T-helper 17 cell (primary cell): ENCODE measurements at places on chromosomes 5 and 9.

DNA sequence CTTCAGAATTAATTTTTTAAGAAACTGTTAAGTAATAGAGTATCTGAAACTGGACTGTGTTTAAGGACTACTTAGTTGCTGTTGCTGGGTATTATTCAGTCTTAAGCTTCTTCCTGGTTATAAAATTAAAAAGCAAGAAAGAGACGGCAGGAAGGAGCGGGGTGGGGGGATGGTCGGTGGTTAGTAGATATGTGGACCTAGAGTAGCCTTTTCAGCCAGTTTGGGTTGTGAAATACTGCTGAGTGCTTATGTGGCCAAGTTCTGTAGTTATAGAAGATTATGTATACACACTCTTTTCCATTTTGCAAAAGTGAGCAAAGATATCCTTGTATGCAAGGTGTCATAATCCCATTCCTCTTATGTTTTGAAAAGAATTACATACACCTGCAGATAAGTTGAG is 28.5 kb downstream of the TRIO start:
- DNase-seq: no peak

- peak; percentile 26 for DNase-seq
Measured at GRCh38 chr5:142748568-142749249, 21.5 kb upstream of the ARHGAP26 start.

- DNase-seq: no peak
Measured at GRCh38 chr5:176732736-176733405, 77.5 kb upstream of the UNC5A start.

- DNase-seq: no peak
Measured at GRCh38 chr5:149195337-149195887, 54.1 kb downstream of the ABLIM3 start.

DNA sequence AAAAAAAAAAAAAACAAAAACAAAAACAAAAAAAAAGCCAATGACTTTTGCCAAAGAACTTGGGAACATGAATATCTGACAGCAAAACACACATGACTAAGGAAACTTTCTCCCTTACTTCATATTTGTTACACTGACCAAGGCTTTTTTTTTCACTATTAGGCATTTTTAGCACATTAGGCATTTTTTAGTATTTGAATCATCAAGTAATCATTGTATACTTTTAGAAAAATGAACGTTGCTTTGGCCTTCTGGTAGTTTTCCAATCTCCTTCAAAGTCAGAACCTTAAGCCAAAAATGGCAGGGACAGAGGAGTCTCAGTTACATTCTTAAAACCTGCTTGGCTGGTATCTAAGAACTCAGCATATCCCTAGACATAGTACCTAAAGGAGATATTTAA is 19.3 kb downstream of the NREP start:
- no peak for DNase-seq

- no peak for DNase-seq
Measured at GRCh38 chr9:112299514-112299913, 33.9 kb downstream of the PTBP3 start.

- no peak for DNase-seq
Measured at GRCh38 chr5:30894811-30895210, 298.7 kb upstream of the CDH6 start.

DNA sequence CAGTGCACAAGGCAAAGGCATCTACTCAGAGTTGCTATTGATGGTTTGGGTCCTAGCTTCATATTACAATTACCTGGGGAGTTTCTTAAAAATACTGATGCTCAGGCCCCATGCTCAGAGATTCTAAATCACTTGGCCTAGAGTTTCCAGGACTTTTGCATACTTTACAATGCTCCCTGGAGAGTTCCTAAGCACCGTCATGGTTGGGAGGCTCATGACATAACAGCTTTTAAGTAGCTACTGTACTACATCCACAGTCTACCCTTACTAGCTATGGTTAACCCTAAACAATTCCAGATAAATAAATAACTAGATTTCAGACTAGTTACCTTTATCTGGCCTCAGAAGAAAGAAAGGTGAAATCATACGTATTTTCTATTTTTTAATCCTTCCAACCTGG is 414.4 kb downstream of the PDE4D start:
- DNase-seq: no peak

DNA sequence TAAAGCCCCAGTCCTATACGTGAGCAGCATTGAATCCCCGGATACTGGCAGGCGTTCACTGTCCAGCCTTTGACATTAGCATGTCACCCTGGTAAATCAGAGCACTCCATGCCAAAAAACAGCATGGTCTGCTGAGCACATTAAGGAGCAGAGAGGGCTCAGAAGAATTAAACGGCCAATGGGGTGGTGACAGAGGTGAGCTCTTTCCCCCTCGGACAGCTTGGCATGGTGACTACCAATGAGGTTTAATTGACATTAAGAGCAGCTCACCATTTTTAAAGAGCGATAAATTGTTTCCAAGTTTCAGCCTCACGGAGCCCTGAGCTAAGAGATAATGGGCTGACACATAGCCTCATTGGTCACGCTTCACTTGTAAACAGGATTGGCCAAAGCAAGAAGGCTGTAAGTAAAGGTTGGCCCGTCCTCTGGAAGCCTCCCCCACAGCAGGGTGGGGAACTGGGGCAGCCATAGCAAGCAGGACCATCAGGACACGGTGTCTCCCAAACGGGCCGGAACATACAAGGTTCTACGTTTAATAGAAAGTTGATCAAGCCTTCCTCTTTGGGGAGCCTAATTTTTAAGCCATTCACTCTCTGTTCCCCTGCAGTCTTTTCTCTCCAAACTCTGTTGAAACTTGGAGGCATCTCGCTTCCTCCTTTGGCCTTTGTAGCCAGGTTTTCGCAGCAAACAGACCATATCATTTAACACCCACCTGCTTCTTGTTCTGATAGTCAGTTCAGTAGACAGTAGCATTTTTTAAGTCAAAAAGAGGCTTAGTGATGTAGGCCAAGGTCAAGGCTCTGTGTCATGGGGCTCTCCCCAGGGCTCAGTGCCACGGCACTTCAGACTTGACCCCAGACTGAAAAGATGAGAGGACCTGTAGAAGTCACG is 25.9 kb downstream of the QRFP start:
- DNase-seq: no peak

- DNase-seq: no peak
Measured at GRCh38 chr9:132319421-132320110, 35.2 kb downstream of the SETX start.

DNA sequence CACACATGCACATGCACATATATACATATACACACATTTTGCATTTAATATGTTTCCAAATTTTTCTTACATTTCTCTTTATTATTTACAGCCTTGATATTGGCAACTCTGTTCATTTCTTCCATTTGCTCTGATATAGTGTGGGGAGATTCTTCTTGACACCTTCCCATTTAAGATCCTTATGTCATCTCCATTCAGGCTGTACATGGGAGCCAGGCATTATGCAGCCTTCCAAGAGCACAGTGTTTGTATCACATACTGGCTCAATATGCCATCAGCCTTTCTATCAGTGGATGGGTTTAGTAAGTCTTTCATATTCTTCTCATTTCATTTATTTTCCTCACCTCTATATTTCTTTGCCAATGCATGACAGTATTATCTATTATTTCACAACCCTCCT is 372.3 kb upstream of the FTMT start:
- DNase-seq: no peak

- no peak for DNase-seq
Measured at GRCh38 chr5:106523852-106524251, 1146.9 kb downstream of the EFNA5 start.

DNA sequence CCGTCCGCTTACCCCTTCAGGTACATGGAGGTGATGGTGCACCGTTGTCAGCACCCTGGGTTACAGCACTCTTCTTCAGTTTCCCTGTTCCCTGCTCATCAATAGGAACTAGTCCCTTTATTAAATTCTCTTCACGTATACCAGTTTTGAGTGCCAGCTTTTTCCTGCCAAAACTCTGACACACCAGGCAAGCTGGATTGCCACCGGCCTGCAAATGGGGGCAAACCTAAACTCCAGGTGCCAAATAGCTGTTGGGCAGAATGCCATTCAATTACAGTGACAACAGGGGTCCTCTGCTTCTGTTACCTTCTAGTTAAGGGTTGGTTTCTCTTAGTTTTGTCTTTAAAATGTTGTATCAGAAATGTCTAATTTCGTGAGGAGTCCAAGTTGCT is 400.4 kb downstream of the OSTF1 start:
- no peak for DNase-seq

DNA sequence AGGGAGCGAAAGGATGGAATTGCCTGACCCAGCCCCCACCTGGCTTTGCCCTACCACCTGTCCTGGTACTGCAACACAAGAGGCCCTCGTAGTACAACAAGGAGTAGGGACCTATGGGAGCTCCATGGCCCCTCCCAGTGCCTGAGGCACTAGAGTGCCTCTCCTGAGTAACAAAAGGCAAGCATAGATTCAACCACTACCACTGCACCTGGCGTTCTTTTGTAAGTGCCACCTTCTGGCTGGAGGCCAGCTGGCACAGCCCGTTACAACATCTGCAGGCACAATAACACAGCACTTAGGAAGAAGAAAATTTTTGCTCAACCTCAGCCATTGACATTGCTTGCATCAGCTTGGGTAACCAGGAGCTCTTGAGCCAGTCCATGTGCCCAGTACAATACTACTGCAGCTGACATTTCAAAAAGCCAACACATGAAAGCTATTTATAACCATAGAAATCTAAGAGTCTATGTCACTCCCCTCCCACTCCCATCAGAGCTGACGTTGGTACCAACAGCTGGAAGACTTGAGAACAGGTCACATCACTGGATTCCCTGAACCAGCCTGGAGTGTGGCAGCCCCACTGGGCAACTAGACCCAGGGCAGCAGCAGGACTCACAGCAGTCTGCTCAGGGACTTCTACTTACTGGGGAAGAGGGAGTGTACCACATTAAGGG is 17.7 kb upstream of the FAM174A start:
- no peak for DNase-seq

- no peak for DNase-seq
Measured at GRCh38 chr5:109655841-109656240, 33.9 kb upstream of the MAN2A1 start.

DNA sequence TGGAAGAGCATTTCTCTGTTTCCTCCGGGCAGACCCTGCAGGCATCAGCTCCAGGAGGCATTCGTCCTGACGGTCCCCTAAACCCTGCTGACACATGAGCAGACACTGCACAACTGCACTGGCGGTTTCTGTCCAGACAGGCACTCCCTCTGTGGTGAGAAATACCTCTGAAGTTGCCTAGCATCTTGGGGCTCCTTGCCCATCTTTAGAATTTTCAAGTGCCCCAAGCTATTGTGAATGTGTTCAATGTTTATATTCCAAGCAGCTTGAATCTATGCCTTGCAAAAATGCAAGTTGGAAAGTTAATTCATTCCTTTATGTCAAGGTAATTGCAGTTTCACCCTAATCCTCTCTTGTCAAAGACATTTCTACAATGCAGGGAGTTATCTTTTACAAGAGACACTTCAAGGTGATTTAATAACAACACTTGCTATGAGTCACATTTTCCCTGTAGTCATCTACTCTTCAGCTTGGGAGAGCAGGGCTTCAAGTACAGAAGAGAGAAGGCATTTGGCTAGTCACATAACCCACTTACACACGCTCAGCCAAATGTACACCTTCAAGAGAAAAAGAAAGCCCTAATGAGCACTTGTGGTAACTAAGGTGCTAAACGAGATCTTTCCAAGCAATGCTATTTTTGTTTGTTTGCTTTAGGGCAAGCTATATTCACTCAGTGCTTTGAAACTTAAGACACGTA is 302.5 kb downstream of the MLLT3 start:
- no peak for DNase-seq

GRCh38 chr5:134020188-134020587 is 15.4 kb upstream of the VDAC1 start:
- no peak for DNase-seq

DNA sequence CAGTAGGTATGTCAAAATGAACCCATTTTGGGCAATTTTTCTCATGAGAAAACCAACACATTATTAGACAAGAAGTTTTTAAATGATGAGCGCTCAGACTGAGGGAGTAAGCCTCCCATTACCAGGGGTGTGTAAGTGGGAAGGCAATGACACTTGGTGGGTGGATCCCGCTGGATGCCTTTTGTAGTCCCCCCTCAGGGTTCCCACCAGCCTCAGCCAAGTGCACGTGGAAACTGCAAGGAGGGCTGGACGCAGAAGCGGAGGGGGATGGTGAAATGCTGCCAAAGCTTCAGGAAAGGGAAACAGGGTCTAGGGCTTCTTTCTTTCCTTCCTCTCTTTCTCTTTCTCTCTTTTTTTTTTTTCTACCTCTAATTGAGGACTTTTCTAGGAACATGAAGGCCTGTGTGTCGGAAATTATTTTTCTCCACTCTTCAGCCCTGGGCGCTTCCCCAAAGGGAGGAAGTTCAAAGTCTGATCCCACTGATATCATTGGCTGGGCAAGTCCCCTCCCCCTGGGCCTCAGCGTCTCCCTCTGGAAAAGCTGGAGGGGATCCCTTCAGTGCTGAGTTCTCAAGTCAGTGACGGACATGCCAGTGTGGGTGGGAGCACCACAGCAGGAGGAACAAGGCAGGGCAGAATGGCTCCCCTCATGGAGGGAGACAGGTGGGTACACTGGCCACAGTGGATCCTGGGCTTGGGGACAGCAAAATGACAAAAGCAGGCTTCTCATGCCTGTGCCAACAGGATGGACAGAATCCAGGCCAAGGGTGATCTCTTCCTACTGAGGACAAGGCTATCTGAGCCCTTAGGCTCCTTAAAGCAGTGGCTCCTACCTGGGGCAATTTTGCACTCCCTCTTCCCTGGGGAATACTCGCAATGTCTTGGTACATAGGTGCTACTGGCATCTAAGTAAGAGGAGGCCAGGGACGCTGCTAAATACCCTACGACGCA is 23.9 kb upstream of the SLC25A51 start:
- no peak for DNase-seq

GRCh38 chr9:92171822-92172221 is 56.6 kb upstream of the SPTLC1 start:
- no peak for DNase-seq

DNA sequence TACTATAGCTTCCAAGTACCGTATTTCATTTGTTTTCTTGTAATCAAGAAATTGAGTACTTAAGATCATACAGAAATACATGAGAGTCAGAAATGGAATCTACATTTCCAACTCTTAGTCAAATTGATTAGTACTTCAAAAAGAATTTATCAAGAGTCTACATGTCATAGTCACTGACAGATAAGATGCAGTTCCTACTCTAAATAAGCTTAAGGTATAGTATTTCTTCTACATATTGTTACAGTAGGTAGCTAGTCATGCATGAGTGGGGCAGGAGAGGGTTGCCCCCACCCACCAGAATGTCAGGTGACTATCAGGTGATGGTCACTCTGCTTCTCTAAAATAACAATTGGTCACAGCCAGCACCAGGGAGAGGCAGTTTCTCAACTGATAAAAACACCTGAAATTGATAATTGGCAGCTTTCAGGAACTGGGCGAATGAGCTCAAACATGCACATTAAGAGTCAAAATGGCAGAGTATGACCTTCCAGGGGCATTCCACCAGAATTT is 2.9 kb downstream of the BAAT start:
- DNase-seq: no peak
